Endothelial cell of umbilical vein (primary cell): ENCODE measurements at places on chromosomes 4 and X.

DNA sequence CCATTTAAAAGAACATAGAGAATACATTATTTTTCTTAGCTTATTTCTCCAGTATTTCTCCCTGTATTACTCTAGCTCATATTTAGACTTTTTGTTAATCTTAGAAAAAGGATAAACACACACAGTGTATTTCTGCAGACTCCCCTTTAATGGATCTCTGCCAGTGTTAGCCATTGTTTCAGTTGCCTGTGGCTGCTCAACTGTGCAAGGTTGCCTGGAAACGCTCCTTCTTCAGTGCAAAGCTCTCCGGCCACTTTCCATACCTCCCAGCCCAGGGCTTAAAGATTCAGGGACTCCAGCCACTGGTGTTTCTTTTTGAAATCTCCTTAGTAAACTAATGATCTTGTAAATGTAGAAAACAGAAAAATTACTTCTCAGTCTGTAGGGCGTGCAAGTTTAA lies 104.9 kb downstream of the SLIT2 start:
- peak; percentile 70 for DNase-seq

- no peak for DNase-seq
Observed at GRCh38 chr4:85659610-85660218, 184.8 kb downstream of the ARHGAP24 start.

DNA sequence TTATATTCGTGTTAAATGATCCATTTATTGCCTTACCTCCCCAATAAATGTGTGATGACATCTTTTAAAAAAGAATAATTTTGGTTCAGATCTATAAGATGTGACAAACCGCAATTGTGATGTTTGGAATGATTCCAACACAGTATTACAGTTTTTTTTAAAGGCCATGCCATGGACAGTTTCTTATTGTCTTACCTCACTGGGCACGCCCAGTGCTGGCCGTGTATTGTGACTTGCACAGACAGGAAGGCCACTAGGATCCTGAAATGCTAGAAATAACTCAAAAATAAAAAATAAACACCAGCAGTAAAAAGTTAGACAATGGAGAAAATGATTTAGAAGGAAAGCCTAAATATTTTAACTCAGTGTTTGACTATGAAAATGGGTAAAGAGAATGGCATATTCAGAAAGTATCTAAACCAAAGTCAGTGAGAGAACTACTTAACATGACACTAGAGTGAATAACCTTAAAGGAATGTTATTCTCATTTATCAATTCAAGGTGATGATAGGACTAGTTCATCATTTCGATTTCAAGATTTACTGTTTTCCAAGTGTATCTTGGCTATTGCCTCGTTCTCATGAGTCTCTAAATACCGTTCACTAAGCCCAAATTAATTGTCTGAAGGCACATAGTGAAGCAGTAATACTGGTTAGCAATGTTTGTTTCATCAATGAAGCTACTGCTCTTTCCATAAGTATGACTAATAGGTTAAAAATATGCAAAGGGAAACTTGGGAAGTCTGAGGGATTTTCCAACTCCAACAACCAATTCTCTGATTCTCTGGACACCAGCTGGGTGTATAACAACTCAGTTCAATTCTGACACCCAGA lies 46.1 kb upstream of the VEGFC start:
- peak; percentile 77 for DNase-seq

GRCh38 chr4:88818631-88819470 lies 121.2 kb upstream of the NAP1L5 start:
- DNase-seq = peak; percentile 75

DNA sequence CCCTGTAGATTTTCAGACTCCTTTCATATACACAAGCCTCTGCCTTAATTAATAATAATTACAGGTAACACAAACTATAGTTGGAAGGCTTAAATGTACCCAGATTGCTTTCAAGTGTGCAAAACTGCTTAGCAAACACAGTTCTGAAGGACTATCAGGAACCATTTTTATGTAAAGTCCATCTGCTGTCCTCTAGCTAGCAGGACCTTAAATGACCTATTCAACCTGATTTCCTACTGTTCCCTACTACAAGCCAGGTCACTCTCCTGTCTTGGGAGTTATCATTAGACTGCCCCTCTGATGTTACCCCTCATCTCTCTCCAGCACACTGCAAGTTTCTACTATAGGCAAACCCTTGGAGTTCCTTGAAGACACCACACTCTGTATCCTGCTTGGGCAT lies 157.3 kb downstream of the GBA3 start:
- DNase-seq = no peak

DNA sequence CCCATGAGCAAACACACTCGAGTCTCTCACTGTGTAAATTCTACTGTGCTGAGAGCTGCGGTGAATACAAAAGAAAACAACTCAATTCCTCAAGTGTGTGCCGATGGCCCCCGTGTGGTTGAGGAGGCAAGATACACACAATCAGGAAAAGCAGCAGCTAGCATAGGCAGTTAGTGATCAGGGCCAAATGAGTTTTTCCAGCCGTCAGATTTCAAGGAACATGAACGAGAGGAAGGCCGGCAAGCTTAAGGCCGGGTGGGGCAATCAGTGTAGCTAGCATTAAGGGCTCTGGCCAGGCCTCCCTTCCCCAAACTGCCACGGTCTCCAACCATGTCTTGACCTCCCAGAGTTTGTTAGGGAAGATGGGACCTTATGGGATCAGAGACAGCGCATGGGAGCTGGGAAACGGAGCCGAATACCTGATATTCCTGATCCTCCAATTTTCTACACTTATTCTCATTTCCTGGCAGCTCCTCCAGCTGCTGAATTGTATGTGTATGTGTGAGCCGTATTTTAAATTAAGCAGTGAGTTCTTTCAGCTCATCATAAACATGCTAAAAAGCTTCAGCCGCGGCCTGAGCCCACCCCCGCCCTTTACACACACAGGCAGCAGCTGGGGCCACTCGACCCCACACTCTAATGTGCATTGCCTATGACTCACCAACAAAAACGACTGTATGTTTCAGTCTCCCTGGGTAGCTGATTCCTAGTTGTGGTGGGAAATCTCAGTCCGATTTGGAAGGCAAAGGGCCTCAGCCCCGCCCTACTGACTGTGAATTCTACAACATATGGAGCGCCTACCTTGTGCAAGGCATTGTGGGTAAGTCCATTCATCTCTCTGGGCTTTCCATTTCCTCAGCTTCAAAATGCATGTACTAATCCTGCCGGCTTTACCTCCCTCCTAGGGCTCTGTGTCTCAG lies 59.9 kb downstream of the RTL9 start:
- peak; percentile 30 for DNase-seq

GRCh38 chr4:41632481-41633073 lies 94.6 kb downstream of the LIMCH1 start:
- no peak for DNase-seq

- no peak for DNase-seq
Observed at GRCh38 chrX:19832191-19832965, 55.0 kb downstream of the SH3KBP1 start.

DNA sequence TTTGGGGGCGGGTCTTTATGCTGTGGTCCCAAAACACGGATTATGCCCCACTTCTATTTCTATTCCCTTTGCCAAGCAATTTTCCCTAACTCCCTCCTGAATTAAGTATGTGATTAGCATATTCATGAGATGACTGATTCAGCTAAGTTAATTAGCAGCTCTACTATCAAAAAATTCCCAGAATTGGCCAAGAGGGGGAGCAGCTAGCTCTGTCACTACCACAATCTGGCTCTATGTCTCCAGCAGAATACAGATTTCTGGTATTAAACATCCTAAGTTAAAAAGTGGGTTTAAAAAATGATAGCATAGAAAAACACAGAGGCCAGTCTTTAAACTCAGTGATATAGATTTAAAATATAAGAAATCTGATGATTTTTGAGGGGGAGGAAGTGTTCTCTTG lies 80.3 kb downstream of the GPC4 start:
- DNase-seq = no peak

DNA sequence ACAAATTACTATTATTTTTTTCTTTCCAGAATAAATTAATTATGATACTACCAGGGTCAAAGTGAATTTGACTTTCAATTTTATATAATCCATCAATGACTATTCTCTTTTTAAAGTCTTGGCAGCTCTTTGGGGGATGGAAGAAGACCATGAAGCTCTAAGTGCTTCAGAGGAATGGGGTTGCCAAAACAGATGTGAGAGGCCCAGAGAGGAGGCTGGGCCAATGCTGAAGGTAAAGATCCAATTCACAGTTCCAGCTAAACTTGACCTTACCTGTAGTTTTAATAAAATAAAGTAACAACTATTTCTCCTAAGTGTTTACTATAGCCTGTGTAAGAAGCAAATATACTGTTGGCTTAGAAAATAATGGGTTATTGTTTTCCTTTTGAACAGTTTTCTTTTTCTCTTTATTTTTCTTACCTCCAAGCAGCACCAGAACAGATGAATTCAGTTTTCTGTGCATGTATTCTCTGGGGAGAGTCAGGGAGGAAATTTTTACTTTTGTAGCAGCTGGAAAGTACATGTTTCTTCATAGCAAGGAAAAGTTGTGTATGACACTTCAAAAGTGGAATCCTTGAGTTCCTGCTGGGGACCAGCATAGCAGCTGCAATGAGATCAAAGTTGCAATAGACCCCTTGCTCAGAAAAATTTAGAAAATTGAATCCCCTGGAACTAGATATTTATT lies 104.9 kb downstream of the CEP44 start:
- DNase-seq = no peak

DNA sequence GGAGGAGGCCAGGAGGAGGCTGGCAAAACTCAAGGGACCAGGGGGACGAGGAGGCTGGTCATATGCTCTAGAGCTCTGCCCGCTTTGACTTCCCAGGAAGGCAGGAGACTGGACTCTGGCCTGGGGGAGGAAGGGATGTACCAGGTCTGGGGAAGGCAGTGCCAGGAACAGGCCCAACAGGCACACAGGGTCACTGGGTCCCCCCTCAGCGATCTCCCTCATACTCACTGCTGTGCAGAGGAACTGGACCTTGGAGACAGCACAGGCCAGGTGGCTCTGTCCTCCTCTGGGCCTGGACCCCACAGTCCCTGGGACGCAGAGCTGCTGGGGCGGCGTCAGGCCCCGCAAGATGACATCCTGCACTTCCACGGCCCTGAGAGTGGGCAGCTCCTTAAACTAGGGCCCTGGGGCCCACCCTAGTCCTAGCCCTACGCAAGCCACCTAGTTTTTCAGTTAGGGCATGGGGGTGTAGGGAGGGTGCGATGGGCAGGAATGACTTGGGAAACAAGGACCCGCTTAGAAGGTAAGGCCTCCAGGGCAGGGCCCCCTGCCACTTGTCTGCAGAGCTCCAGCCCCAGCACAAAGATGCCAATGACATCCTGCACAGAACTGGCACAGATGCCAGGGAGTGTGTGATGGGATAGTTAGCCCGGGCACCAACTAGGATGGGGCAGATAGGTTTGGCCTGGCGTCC lies 59.5 kb downstream of the HTRA3 start:
- no peak for DNase-seq

GRCh38 chr4:845836-846251 lies 19.9 kb upstream of the CPLX1 start:
- DNase-seq = no peak

DNA sequence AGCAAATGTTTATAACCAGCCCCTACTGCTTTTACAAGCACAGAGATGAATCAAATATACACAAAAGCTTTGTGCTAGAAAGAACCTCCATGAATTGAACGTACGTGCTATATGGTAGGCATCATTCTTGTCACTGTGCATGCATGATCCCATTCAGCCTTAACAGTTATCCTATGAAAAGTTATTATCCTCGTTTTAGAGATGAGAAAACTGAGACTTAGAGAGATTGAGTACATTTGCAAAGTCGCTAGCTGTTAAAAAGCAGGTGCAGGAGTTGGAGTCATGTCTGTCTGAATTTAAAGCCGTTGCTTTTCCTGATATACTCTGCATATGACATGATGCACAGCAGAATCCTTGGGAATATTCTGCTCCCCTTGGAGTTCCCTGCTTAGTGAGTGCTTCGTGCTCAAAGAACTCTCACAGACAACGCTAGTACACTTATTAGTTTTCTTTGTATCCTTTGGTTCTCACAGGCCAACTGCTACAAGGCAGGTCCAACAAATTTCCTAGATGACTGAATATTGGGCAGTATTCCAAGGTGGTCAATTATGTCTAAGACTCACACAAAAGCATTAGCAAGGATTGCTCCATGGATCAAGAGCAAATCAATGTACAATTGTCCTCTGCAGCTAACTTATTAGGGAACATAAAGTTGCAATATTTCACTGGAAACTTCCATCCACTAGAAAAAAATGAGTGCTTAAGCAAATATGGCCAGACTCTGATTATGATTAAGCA lies 42.8 kb upstream of the TRIM2 start:
- peak; percentile 12 for DNase-seq

DNA sequence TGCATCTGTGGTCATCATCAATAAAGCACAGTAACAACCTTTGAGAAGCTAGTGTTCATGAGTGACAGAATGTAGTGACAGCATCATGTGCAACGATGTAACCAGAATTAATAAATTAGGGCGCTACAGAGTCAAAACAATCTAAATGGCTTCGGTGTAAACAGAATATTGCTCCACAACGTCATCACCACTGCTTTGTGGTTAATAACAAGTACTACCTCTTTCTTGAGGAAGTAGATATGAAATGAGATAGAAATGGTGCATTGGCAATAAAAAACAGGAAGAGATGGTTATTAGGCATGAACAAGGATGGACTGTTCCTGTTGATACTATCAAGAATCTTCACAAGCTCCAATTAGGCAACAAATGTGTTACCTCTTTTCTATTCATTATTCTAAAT lies 8.7 kb upstream of the PDHA2 start:
- no peak for DNase-seq

DNA sequence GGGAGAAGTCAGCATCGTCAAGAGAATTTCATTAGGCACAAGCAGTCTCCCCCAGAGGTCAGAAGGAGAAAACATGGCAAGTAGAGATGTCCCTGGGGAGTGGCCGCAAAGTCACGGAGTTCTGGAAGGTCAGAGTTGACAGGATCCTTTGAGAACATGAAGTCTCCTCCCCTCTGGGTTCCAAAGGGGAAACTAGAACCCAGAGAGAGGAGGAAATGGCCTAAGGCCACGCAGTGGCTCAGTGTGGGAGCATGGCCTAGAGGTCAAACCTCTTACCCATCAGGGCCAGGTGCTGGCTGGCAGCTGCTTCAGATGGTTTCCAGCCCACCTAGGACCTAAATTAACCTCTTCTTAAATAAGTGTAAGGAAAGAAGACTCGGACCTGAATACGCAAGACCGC lies 884 bp downstream of the IDH3G start:
- no peak for DNase-seq

- DNase-seq = no peak
Observed at GRCh38 chrX:20623448-20623847, 356.7 kb upstream of the RPS6KA3 start.

DNA sequence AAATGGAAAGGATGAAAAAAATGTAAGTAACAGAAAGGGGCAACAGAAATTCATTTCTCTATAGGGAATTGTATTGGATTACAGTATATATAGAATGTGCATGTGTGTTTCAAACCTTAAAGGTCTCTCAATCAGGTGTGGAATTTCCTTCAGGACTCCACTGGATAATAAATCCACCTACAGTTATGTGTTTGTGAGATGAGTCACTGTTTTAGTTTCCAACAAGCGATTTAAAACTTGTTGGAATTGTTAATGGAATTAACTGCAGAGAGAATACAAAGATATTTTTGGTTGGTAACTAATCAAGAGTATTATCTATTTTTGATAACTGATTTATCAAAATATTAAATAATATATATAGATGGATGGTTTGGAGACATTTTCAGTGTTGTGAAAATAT lies 32.8 kb downstream of the CEP44 start:
- no peak for DNase-seq
